Transverse colon (tissue), 4 donors: ENCODE measurements at places on chromosomes 12 and 14.

GRCh38 chr12:113276306-113276705, 55.0 kb downstream of the TPCN1 start:
- no peak for DNase-seq

- no peak for DNase-seq
These were observed 125.3 kb upstream of the PWP1 start for GRCh38 chr12:107560165-107560898.

GRCh38 chr14:69877492-69877891, 1.7 kb upstream of the SMOC1 start:
- DNase-seq = no peak

DNA sequence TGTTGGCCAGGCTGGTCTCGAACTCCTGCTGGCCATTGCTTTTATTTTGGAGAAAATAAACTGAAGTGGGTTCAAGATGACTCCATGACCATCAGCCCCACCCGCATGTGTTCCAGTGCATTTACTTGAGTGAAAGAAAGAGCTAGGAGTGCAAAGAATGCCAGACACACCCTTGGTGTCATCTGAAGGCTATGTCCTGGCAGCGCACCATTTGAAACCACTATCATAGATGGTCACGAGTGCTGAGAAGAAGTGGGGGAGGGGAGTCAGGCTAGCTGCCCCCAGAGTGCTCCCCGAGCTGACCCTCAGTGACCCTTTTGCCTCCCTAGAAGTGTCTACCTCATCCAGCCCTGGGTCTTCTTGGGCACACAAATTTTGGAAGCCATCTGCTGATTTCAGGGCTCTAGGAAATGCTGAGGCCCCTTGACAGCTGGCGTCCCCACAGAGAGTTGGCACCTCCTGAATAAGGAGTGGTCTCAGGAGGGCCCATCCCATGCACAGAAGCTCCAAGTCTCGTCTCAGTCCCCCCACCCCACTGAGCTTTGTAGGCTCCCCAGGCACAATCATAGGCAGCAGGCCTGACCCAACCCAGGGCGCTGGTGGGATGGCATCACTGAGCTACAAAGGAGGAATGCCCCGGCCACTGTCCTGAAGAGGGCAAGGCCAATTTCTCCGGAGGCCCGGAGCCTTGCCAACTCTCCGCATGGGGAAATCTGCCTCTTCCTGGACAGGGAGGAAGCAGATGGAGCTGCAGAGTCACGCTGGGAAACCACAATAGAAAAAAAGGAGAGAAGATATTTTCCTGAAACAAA, 28.0 kb downstream of the PXN start:
- DNase-seq = no peak
